ENCODE measurements at places on chromosomes 4 and X.

GRCh38 chr4:150888625-150889024 is 126.5 kb downstream of the LRBA start:
- ATAC-seq = no peak

DNA sequence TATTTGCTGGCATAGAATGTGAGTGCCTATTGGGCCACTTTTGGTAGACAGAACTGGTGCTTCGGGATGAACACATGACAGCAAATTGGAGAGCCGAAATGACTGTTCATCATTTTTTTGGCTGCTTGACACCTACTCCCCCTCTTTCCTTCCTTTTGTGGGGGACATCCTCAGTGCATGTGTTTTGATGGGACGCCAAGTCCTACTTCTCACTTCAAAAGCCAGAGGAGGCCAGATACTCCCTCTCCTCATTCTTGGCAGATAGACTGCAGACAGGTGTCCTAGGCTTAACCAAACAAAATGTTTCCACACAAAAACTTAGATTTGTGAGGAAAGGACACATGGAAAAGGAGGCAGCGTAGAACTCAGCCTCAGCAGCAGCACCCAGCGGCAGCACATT is 62.4 kb downstream of the DCHS2 start:
- ATAC-seq = no peak

- no peak for ATAC-seq
These were observed 56.7 kb upstream of the COL25A1 start for GRCh38 chr4:109359040-109359646.

- no peak for ATAC-seq
These were observed 36.6 kb downstream of the DAPP1 start for GRCh38 chr4:99853190-99853589.

DNA sequence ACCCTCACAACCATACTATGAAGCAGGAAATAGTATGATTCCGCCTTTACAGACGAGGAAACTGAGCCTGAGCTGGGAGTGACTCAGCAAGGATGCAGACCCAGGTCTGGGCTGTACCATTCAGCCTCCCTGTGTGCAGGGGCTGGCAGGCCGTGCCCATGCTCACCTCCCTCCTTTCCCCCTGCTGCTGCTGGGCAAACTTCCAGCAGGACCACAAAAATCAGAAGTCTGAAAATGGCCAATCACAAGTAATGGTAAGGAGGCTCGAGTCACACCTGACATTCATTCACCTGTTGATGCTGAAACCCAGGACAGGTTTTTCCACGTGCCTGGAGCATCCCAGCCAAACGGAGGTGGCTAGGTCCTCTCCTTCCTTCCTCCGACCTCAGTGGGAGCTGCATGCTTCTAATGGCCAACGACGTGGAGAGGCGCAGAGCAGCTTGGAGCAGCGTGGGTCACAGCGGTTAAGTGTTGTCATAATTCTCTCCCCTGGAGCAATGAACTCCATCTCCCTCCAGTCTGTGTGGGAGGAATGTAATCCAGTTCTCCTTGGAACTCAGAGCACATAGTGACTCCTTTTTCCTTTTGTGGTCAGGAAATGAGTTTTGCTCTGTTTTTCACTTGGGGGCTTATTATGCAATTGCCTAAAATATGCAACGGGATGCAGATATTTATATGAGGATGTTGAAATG is 371.7 kb downstream of the BCOR start:
- ATAC-seq = peak; percentile 38

GRCh38 chrX:69605521-69605920 is 10.4 kb upstream of the EDA start:
- no peak for ATAC-seq

- no peak for ATAC-seq
These were observed 234.7 kb upstream of the DIAPH2 start for GRCh38 chrX:96449896-96450295.

DNA sequence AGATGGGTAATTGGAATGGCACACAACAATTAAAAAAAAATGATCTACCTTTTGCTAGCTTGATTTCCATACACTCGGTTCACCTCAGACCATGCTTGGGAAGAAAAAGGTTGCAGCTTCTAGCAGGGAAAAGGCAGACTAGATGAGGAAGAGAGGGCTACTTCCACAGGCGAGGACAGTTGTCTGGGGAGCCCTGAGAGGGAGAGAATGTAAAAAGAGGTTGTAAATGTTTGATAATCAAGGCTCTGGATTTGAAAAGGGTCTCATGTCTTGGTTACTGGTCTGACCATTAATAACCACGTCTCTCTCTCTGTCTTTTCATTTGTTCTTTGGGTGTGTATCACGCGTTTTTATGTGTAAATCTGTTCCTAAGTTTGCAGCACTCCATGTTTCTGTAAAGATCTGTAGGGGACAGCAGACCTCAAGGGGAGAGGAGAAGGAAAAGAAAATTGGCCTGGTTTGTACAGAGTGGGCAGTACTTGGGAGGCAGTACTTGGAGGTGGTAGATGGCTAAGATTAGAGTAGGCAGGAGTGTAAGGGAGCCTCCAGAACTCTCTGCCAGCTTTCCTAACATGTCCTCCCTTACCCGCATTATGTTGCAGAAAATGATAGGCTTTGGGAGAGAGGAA is 750 bp downstream of the ARMCX5 start:
- no peak for ATAC-seq
